ENCODE measurements at places on chromosomes 3 and 15. TPM values are rescaled to one million over a fixed set of nuclear protein-coding genes. Genes with fewer than 3 reads are reported as not detected.

The ZSCAN29 gene
- 9.3 TPM for total RNA-seq

The AMIGO3 gene
- 0.56 TPM for total RNA-seq

The SLCO2A1 gene
- 0.08 TPM for total RNA-seq

The GMNC gene
- total RNA-seq, result not detected

The ITIH3 gene
- not detected for total RNA-seq

The STARD9 gene
- 1.4 TPM for total RNA-seq

The ST8SIA2 gene
- 0.53 TPM for total RNA-seq

The ZKSCAN7 gene
- not detected for total RNA-seq

The TEX9 gene
- total RNA-seq, result 5.0 TPM

The MB21D2 gene
- total RNA-seq, result 5.0 TPM

The LAMB2 gene
- 114 TPM for total RNA-seq

The CLSTN2 gene
- total RNA-seq, result 0.02 TPM

The NAALADL2 gene
- not detected for total RNA-seq

The C2CD4A gene
- total RNA-seq, result not detected

The SCN11A gene
- total RNA-seq, result not detected

All from A549 treated with ZK216348 at 1 μM for 4 hours (cell line).